ENCODE measurements at places on chromosomes 16 and 17.
A peak's percentile ranks its signal among the peaks of the same experiment; 100 is the strongest.

DNA sequence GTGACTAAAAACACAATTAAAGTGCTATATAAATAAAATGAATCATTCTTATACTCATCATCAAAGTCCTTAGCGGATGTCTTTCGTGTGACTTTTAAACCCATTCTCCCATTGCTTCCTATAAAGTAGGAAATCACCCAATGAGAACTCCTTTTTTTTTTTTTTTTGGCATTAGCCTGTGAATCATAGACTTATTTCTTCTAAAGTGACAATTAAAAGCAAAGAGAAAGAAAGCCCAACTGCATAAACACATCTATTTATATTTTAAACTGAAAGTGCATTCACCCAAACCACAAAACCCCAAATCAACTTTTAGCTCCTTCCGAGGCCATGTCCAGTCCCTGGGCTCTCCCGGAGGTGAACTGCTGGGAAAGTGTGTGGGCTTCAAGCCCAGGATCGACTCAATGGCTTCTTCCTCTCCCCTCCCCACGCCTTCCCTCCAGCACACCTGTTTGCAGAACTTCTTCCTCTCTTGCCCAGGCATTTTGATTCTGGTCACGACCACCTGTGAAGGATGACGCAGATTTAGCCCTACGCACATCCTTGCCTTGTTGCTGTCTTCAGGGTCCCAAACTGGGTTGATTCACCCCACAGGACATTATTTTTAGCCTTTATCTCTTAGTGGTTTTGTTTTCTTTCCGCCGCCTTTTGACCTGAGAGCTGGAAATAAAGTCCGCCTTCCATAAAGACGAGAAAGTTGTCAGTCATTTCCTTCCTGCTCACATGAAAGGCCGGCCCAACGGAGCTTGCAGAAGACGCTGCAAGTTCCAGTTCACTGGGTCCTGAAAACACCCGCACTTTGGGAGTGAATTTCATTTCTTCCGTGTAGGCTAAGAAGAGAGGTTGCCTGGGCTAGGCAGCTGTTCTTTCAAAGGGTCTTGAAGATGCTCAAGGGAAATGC is 166.8 kb downstream of the MAP2K6 start:
- peak; percentile 64 for DNase-seq

- peak; percentile 38 for DNase-seq
Measured at GRCh38 chr17:61837175-61838051, 25.9 kb downstream of the BRIP1 start.

DNA sequence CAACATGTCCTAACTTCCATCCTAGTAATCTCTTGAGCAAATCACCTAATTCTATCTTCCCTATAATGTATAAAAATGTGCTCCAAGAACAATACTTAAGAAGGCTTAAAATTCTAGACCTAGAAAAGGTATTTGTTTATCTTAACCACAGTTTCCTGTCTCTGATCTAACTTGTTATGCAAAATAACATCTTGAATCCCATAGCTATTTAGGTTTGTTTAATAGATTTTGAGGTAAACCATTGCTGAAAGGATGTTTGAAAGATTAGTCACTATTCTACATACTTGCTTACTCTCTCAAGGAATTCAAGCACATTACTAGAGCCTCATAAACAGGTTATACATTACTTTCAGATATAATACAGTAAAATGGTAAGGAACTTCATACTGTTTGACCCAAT is 13.0 kb downstream of the CA10 start:
- DNase-seq = no peak

GRCh38 chr17:28057731-28058246 is 15.3 kb downstream of the NLK start:
- no peak for DNase-seq

DNA sequence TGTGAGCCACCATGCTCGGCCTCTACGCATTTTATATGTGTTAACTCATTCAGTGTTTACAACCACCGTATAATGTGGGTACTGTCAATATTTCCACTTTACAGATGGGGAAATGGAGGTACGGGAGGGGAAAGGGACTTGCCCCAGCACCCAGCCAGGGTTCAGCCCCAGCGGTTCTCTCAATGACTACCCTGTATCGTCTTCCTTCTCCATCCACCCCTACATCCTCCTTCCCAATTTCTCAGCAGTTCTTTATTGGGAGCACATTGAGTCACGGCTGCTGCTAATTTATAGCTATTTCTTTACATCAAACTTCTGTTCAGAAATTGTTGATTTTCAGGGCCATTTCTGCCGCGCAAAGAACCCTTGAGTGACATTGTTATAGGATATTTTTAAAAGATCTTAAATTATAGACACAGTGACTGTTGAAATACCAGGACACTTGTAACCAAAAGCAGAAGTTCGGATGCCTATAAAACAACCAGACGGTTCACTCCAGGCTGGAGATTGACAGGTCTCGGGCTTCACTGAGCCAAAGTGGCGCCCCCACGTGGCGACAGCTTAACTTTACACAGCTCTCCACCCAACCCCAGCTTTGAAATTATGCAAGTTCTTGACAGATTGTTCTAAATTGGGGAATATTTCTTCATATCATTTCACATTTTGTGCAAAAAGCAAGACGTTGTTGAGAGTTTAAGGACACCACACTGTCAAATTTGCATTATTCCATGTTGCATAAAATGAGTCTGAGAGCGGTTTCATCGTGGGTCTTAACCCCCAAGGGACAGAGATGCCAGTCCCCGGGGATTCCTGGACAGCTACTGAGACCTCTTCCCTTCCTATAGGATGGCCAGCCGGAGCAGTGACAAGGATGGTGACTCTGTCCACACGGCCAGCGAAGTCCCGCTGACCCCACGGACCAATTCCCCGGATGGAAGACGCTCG is 11.8 kb downstream of the SYT17 start:
- DNase-seq = peak; percentile 62

- no peak for DNase-seq
Measured at GRCh38 chr16:4612977-4613635, 1.6 kb downstream of the UBALD1 start.

- no peak for DNase-seq
Measured at GRCh38 chr16:29992344-29992967, 3.0 kb downstream of the HIRIP3 start.

DNA sequence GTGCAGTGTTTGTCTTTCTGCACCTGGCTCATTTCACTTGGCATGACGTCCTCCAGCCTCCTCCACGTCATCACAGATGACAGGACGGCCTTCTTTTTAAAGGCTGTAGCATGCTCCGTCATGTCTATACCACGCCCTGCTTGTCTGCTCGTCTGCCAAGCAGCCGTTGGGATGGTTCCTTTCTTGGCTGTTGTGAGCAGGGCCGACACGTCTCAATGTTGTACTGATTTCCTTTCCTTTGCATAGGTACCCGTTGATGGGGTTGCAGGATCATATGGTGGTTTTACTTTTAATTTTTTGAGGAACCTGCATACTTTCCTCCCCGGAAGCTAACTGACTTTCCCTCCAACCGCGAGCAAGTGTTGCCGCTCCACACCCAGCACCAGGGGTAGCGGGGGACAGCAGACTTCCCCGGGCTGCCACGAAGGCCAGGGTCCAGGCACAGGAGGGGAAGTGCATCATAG is 212.2 kb upstream of the ZNF469 start:
- peak; percentile 35 for DNase-seq

DNA sequence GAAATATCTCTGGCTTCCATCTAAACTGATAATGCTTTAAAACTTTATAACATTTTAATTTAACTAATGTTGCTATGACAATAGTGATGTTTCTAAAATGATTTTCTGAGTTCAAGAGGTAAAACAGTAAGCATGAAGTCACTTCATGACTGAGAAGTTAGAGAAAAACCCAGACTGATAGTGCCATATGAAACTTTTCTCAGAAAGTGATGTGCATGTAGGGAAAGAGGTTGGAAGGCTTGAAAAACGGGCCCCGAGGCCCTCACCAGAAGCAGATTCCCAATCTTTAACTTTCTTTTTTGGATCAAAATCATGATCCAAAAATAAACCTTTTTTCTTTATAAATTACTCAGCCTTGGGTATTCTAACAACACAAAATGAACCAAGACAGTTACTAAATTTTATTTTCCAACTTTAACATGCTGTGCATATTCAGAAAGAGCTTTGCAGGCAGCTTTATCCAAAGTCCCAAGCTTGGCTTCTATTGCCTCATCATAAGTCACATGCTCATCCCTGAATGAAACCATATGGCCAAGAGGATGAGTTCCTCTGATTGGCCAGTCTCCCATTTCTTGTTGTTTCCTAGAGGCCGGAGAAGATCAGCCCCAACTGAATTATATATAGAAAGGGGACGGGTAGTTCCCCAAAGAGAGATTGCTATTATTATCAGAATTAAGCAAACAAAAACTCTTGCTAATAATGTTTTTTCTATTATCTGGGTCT is 357.6 kb upstream of the SALL1 start:
- DNase-seq = no peak

- no peak for DNase-seq
Measured at GRCh38 chr17:65586899-65587298, 25.5 kb upstream of the AXIN2 start.

DNA sequence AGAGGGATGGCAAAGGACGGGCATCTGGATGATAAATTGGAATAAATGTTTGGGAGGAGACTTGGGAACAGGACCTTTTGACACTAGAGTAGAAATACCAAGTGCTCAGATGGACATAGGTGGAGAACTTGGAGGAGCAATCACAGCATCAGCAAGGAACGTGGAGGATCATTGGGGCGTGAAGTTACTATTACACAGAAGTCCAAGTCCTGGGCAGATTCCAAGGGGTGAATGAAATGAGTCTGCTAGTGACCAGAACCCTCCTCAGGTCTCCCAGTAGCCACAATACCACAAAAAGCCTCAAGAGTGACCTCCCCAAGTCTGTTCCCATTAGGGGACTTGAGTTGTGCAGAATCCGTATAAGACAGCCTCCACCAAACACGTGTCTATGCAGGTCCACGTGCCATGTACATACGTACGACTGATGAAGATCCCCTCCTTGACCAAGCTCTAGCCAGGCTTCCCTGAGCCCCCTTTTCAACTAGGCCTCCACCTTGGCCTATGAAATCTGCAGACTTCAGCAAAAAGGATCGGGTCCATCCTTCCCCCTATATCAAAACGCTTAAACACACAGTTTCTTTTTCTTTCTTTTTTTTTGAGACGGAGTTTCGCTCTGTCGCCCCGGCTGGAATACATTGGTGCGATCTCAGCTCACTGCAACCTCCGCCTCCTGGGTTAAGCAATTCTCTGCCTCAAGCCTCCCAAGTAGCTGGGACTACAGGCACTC is 2.2 kb downstream of the C17orf67 start:
- no peak for DNase-seq

DNA sequence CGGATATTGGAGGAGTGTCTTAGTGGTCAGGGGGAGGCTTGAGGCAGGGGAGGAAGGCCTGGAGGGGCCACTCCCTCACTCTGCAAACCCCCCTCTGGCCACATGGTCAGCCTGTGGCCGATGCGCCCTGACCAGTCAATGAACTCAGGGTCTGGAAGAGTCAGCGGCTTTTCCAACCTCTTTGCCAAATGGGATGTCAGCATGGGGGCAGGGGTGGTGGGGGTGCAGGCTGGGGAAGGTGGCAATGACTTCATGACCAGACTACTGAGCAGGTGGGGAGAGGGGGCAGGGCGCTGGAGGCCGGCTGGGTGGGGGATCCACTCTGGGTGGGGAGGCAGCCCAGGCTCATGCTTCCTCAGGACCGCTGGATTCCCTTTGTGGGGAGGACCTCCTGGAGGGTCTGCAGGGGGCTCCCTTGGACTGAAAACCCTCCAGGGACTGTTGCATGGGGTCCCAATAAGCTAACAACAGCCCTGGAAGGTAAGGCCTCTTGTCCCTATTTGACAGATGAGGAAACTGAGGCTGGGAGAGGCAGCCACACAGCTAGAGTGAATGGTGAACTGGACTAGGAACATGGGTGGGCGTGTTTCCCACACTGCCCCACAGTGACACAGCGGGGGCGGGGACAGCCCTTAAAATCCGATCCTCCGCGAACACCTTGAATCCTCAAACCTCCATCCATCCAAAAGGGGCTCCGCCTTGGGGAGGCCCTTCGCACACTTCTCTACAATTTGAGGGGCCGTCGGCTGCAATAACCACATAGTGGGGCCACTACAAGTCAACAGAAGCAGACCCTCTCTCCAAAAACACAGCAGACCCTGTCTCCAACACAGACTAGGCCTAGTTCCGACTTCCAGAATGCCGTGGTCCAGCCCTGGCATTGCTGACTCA is 81.0 kb upstream of the TOB1 start:
- no peak for DNase-seq

DNA sequence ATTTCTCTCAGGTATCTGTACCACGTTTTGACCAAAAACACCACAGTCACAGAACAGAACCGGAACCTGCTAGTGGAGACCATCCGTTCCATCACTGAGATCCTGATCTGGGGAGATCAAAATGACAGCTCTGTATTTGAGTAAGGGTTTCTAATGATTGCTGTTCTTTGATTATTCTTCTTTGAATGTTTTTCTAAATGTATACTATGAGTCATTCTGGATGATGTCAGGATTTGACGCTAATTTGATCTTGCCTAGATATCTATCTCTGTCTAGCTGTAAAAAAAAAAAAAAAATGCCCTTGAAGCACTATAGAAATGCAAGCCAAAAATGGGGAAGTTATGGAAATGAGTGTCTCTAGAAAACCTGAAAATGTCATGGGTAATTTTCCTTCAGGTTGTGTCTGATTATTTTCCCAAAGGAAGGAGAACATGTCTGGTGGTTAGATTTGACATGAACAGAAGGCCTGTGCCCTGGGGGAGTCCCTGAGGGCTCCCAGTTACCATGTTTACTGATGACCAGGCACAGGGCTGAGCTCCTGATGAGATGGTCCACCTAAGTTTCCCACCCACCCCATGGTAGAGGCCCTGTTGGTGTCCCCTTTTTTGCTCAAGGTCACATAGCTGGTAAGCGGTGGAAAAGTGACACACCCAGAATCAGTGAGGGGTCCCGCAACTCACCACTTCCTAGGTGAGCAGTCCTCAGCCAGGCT is 13.6 kb downstream of the CLEC16A start:
- DNase-seq = no peak

DNA sequence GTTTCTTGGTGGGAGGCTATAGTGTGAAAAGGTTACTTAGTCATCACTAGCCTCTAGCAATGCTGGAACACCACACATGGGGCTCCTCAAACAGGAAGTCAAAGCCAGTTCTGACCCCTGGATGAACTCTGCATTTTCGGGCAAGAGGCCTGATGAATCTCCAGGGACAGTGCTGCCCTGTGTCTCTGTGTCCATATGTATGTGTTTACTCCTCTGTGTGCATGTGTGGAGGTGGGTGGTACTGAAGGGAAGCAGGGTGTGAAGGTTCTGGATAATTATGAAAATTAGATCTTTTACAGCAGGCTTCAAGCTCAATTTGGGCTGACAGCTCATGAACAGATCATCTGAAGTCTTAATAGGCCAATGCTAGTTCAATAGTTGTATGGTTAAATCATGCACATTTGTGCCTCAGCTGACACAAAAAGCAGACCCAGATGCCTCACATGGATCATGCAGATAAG is 133.6 kb downstream of the SNX11 start:
- peak; percentile 22 for DNase-seq

DNA sequence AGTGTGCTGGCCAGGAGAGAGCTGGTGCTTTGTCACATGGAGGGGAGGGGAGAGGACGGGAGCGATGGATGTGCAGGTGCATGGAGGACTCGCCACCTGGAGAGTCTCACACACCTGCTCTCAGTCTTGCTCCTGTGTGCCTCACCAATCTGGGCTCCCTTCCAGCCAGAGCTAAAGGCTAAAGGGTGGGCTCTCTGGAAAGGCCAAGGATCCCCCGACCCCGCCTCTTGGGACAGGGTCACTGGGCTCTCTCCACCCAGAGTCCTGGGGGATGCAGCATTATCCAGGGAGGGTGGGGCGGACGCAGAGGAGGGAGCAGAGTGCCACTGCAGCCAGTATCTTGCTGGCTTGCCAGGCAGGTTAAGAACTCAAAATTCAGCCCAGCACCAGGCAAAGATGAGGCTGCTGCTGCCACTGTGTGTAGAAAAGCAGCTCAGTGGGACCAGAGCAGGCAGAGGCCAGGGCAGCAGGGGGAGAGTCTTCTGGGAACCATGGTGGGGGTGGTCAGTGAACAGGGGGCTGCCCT is 5.4 kb upstream of the STAT5B start:
- DNase-seq = no peak

All from CD4-positive, alpha-beta T cell treated with Interleukin-15 for 1 hour (primary cell).